Caco-2 (cell line): ENCODE measurements at places on chromosomes 5 and 9. TPM values are rescaled to one million over a fixed set of nuclear protein-coding genes. Genes with fewer than 3 reads are reported as not detected.
A peak's percentile ranks its signal among the peaks of the same experiment; 100 is the strongest.

DNA sequence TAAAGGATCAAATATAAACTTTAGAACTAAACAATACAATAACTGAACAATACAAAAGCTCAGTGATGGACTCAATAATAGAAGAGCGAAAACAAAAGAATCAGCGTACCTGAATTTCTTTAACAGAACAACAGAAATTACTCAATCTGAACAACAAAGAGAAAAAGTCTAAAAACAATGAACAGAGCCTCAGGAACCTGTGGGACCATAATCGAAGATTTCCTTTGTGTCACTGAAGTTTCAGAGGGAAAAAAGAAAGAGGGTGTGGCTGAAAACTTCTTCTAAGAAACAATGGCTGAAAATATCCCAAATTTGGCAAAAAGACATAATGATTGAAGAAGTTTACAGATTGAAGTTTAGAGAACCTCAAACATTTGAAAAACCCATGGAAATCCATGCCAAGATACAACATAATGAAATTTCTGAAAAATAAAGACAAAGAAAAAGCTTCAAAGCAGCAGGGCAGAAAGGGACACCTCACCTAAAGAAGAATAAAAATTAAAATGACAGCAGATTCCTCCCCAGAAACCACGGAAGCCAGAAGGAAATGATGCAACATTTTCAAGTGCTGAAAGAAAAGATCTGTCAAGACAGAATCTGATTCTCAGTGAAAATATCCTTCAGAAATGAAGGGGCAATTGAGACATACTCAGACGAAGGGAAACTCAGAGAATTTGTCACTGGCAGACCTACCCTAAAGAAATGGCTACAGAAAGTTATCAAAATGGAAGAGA, 288.8 kb downstream of the ARL15 start:
- DNase-seq = no peak
- no peak overlapping the region for H3K4me3 ChIP-seq
- H3K36me3 ChIP-seq = no peaks in the 10 kb centered on the region
- H3K27ac ChIP-seq = peak overlapping the region; percentile 60

The MYMK gene
- not detected in 2 replicates for total RNA-seq

The SPINK13 gene
- not detected in 2 replicates for total RNA-seq

DNA sequence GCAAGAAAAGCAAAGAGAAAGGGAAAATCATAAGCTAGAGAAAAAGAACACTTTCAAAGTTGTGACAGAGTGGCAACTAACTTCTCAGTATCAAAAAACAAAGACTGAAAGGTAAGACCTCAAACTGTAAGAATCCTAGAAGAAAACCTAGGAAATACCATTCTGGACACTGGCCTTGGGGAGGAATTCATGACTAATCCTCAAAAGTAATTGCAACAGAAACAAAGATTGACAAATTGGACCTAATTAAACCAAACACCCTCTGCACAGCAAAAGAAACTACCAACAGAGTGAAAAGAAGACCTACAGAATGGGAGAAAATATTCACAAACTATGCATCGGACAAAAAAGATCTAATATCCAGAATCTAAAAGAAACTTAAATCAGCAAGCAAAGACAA, 79.1 kb downstream of the FEM1C start:
- H3K4me3 ChIP-seq = no peak overlapping the region
- DNase-seq = no peak
- H3K27me3 ChIP-seq = no peaks in the 10 kb centered on the region
- H3K27ac ChIP-seq = no peak overlapping the region
- H3K36me3 ChIP-seq = no peaks in the 10 kb centered on the region

- H3K27me3 ChIP-seq = no peaks in the 10 kb centered on the region
- H3K4me1 ChIP-seq = peaks cover 12% of the 10 kb centered on the region; the same call in 1 of the 2 replicates
Observed at GRCh38 chr9:21590058-21590996, 108.2 kb upstream of the IFNE start.

- peak overlapping the region; percentile 29 for H3K27ac ChIP-seq
- H3K36me3 ChIP-seq = no peaks in the 10 kb centered on the region
- peak; percentile 21 for DNase-seq
- H3K4me3 ChIP-seq = no peak overlapping the region
Observed at GRCh38 chr9:86407022-86407421, 52.8 kb upstream of the TUT7 start.

The PCDHGB6 gene
- 2.5 and 2.8 TPM in 2 replicates for total RNA-seq
